ENCODE measurements at places on chromosomes 1 and 21.

- DNase-seq = no peak
Measured at GRCh38 chr1:88649932-88650331, 34.1 kb upstream of the PKN2 start.

- no peak for DNase-seq
Measured at GRCh38 chr1:30102605-30103004, 620.8 kb downstream of the MATN1 start.

GRCh38 chr1:173255214-173255813, 48.2 kb upstream of the TNFSF4 start:
- DNase-seq = no peak

DNA sequence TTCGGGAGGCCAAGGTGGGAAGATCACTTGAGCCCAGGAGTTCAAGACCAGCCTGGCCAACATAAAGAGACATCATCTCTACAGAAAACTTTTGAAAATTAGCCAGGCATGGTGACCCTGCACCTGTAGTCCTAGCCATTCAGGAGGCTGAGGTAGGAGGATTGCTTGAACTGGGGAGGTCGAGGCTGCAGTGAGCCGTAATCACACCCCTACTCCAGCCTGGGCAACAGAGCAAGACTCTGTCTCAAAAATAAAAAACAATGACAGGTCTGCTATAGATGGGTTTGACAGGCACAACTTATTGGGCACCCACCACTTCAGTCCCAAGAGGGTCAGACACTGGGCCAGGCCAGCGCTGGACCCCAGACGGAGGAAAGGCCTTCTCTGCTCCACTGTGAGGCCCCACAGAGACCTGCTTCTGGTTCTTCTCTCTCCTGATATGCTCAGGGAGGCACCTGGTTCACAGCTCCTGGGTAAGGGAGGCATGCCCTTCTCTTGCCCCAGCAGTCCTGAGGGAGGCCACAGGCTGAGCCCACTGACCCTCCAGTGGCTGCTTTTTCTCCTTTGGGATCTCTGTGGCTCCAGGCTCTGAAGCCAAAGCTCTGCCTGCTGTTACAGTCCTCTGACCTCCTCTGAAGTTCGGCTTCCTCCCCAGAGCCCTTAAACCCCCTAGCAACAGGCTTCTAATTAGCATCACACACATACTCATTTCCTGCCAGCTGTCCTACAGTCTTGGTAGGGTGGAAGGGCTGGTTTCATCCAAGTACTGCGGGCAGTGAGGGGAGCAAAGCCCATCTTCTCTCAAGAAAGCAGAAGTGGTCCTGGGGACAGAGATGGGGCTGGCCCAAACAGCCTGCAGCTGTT, 14.4 kb downstream of the S100A16 start:
- DNase-seq = no peak

- DNase-seq = no peak
Measured at GRCh38 chr1:220966881-220967611, 87.8 kb downstream of the HLX start.

- DNase-seq = no peak
Measured at GRCh38 chr1:244322791-244323521, 128.8 kb downstream of the ADSS2 start.

DNA sequence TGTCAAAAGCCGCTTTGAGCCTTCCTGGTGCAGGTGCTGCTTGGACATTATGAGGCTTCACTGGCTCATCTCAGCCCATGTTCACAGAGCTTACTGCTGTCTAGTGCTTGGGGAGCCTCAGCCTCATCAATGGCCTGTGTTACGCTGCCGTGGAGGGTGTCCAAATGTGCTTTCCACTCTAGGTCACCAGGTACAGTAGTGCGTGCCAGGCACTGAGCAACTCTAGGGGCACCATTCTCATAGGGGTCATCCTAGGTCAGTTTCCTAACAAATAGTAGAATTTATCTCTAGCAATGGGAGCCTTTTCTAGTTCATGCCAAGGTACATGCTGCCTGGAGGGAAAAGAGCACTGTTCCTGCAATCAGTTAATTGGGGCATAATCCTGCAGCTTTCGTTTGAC, 193.8 kb downstream of the DYRK1A start:
- no peak for DNase-seq

GRCh38 chr21:31092832-31093625, 54.8 kb upstream of the KRTAP19-8 start:
- DNase-seq = no peak

DNA sequence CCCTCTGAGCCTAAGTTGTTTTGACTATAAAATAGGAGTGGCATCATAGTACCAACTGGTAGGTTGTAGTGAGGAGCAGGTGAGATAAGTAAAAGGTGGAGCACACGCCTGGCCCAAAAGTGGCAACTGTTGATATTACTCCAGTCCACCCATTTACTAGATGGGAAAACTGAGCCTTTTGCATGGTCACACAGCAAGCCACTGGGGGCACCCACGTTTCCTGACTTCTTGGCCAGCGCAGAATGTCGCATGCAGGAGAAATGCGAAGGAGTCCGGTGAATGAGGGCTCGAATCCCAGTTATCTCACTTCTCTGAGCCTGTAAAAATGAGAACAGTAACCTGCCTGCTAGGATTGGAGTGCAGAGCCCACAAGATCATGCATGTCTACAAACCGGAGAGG, 20.8 kb downstream of the GRHL3 start:
- no peak for DNase-seq

- no peak for DNase-seq
Measured at GRCh38 chr1:238681451-238681850, 704.9 kb upstream of the CHRM3 start.

GRCh38 chr1:171934664-171935063, 93.4 kb downstream of the DNM3 start:
- DNase-seq = no peak

DNA sequence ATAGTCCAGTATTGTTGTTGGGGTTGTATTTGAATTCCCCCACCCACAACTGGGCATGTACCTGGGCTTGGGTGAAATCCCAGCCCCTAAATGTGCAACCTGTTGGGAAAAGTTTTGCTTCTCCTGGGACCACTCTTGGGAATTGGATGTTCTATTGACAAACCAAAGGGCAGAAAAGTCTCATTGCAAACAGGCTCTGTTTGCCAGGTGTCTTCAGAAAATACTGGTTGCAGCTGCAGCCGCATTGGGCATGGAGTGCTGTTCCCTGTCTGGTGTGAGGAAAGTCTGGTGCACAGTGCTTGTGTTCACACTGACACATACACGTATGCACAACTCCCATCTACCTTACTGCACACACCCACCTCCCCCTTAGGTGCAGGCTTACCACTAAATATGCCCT, 12.1 kb downstream of the PTPRU start:
- DNase-seq = no peak

DNA sequence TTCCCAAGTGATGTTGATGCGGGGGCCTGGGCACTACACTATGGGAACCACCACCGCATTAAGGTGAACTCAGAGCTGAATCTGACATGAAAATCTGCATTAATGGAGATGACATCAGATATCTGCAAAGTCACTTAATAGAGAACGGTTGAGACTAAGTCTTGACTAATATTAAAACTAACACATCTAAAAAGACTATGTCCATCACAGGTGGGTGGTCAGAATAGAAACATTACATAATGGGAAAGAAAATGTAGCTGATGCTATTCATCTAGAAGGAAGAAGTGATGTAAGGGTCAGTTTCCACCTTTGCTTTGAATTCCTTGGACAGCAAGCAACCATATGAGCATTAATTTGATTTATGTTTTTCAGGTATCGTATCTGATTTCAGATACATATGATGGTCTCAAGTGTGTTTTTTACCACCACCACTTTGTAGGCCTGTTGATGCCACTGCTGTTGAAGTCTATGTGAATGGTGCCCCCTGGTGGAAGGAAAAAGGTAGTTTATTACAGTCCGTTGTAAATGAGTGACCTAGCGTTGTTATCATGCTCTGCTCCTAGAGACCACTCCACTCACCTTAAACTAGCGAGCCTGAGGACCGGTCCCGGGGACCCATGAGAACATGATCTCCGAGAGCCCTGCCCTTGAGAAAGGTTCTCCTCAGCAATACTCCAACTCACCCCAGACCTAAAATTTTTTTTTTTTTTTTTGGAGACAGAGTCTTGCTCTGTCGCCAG, 73.5 kb downstream of the BACH1 start:
- peak; percentile 21 for DNase-seq

GRCh38 chr1:78645723-78646122, 3.9 kb upstream of the IFI44 start:
- no peak for DNase-seq

- no peak for DNase-seq
Measured at GRCh38 chr1:208030288-208031091, 119.6 kb upstream of the CD34 start.

- DNase-seq = no peak
Measured at GRCh38 chr1:154880671-154881070, 10.6 kb upstream of the KCNN3 start.

DNA sequence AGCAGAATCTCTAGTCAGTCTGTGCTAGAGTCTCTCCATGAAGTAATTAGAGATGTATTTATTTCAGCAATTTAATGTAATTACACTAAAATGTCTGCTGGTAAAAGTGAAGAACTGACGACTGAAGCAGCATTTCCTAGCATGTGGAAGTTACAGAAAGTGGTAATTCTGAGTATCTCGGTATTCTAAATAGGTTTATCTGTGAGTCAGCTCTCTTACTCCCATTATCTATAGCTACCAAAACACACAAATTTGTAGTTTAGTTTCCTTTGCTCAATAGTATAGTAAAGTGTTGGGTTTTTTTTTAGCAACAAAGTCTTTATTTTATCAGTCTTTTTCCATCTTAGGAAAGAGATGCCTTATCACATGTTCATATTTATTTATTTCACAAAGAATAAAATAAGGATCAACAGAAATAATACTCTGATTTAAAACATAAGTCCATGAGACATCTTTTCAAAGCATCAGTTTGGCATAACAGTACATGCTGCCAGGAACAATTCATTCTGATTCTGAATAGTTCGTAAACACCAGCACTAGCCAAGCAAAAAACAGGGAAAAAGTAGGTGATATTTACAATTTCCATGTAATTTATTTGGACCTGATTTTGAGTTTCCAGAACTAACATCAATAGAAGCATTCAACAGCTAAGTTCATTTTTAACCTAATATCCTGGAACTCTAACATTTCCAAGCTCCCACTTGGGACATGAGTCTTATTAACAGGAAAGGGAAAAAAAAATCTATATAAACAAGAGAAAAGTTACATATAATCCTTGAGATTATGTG, 76.3 kb downstream of the KCNT2 start:
- no peak for DNase-seq

Data from activated CD8-positive, alpha-beta memory T cell treated with anti-CD3 and anti-CD28 coated beads for 1 hour (primary cell).